ENCODE measurements at places on chromosomes 16 and 17. TPM values are rescaled to one million over a fixed set of nuclear protein-coding genes. Genes with fewer than 3 reads are reported as not detected.
A peak's percentile ranks its signal among the peaks of the same experiment; 100 is the strongest.

The CASKIN1 gene
- 0.05 TPM for total RNA-seq

GRCh38 chr16:58614860-58615259 is 14.8 kb downstream of the CNOT1 start:
- no peak for DNase-seq

The SLC52A1 gene
- total RNA-seq, result 0.47 TPM

The CACNG3 gene
- not detected for total RNA-seq

The UTS2R gene
- not detected for total RNA-seq

GRCh38 chr17:60391471-60392041 is 377 bp downstream of the USP32 start:
- no peak for DNase-seq

GRCh38 chr17:56976941-56977608 is 856 bp upstream of the SCPEP1 start:
- DNase-seq, result no peak

GRCh38 chr17:41785091-41785858 is 1.2 kb downstream of the JUP start:
- peak; percentile 81 for DNase-seq

DNA sequence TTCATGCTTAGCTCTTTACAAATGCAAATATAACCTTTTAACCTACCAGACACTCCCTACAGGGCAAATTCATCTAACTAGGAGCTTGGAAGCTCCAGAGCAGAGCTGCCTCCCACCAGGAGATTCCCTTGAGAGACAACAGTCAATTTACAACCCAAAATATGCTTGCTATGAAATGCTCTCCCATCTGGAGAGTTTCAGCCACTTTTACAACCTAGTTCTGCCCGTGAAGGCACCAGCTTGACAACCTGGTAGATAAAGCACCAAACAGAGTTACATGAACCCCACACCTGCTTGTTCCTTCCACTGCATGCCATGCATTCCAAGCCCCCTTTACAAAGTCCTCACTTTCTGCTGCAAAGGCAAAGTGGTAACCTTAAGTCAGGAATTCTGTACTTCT is 215.3 kb upstream of the KIF2B start:
- DNase-seq, result no peak

DNA sequence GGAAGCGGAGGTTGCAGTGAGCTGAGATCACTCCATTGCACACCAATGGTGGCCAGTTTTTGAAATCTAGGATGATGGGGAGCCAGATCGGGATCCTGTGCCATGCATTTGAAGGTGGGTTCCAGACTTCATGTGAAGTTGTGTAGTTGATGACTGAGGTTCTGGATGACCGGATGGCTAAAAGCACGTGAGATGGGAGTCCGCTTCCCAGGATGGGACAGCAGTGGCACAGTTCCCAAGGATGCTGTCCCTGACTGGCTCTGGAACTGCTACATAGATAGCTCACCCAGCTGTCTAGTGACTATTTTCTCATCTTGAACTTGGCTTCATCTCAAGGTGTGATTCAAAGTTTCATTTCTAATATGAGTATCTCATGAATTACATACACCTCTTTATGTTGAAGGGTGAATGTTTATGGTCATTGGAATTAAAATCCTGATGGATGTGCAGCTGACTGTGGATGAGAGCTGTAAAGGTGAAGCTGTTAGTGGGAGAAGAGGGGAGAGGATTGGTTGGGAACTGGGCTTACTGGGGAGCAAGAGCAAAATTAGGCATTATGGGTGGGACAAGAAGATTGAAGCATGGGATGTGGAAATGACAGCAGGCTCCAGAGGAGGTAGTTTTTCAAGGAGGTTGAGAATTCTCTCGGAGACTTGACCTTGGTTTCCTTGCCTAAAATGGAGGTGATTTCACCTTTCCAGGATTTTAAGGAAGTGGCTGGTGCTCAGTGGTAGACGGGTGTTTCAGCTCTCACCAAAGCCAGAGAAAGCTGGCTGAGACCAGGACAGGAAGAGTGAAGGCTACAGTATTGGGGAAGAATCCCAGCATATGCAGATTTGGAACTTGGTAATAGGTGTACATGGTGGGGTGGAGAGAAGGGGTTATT is 8.2 kb downstream of the TUFM start:
- no peak for DNase-seq

The GFAP gene
- total RNA-seq, result not detected

The TEX19 gene
- total RNA-seq, result not detected

DNA sequence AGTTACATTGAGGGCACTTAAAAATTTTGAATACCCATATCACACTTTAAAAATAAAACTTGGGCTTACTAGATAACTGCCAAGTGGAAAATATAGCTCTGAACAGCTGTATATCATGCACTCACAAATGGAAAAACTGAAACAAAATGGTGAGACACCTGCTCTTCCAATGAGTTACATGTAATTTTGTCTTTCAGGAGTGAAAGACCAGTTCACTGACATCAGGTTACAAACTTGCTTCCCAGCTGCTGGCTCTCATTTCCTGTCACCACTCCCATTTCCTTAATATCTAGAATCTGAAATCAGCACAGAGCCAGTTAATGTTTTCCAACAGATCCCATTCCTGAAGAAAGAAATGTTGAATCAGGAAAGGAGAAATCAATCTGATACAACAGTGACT is 10.8 kb downstream of the CSNK2A2 start:
- peak; percentile 54 for DNase-seq

GRCh38 chr17:19877364-19877945 is 9.7 kb upstream of the ULK2 start:
- DNase-seq, result no peak

- DNase-seq, result no peak
Observed at GRCh38 chr16:24135624-24136565, 120.2 kb upstream of the CACNG3 start.

DNA sequence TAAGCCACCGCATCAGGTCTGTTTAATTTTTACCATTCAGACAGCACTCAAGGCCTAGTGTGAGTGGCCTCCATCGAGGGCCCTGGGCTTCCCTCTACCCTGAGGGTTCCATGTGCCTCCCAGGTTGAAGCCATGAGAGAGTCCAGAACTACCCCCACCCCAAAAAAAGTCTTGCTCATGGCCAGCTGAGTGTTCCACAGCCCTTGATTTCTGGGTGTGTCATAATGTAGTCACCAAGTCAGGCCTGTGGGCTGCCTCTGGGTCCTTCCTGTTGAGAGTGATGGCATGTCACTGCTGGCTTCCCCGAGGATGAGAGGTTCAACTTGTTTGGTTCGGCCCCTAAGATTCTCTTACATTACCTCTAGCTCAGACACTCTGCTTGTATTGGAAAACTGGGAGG is 100.6 kb downstream of the PITPNC1 start:
- DNase-seq, result peak; percentile 24

Data from dermis blood vessel endothelial cell (primary cell).